Mesenteric fat pad (tissue), 1 donor: ENCODE measurements at places on chromosomes 1 and 21. TPM values are rescaled to one million over a fixed set of nuclear protein-coding genes. Genes with fewer than 3 reads are reported as not detected.

DNA sequence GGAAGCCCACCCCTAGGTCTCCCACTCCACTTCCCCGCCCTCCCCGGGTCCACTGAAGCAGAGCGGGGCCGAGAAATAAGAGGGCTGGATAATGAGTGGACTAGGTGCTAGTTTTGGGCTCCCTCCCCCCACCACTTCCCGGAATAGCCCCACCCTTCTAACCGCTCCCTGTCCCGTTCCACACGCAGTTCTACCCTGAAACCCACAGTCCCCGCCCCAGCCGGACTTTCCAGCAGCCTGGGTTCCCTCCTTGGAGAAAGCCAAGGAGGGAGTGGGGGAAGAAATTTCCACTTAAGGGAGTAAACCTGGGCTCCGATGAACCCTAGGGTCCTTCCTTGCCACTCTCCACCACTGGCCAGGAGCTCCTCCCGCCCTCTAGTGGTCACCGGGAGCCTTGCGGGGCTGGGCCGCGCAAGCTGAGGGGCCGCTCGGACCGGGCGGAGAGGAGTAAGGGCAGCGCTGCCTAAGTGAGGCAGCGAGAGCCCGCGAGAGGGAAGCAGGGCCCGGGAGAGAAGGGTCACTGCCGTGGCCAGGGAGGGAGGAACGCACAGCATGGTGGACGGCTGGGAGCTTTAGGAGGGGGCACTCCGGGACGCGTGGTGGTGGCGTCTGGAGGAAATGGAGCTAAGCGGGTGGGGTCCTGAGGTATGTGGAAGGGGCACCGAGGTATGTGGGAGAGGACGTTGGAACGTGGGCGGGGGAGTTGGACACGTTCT, 14.3 kb downstream of the THBS3 start:
- peak; percentile 96 for DNase-seq

DNA sequence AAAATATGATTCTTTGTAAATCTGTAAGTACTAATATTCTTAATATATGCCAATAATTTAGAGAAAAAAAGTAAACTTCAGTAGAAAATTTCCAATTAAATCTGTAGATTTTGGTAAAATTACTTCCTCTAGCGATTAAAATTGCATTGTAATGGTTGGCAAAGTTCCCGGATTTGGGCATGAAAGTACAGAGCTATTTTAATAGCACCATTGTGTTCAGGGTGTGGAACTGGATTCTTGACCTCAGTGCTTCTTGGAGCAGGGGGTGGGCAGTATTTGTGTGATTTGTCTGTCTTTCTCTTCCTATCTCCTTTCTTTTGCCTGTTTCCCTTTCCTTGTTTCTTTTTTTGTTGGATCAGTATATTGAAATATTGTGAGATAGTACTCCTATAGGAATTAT, 72.1 kb downstream of the DNM3 start:
- DNase-seq: no peak

- DNase-seq: peak; percentile 85
These were observed 20.5 kb downstream of the PRXL2B start for GRCh38 chr1:2606881-2607621.

DNA sequence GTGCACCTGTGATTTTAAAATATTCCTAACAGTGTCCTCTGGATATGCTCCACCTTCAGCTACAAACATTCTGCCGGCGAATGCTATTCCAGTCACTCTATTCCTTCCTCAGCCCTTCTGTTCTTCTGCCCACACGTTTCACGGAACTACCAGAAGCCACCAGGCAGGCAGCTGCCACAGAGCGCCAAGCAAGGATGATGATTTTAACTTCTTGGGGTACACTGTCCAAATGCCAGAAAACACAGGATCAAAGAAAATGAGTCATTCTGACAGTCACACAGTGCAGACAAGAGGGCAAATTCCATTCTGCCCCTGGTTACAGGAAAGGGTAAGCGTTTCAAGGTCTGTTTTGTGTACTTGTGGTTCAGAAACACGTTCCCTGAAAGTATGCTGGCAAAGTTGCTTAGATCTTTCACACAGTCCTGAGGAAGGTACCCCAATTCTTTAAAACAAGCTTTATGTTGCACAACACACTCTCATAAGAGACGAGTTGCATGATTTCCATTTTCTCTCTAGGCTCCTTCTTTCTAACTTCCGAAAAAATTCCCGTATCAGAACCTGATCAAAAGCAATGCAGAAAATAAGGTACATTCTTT, 508.3 kb upstream of the PKN2 start:
- no peak for DNase-seq

- DNase-seq: peak; percentile 79
These were observed 82.4 kb downstream of the CAMK2N1 start for GRCh38 chr1:20403423-20404145.

GRCh38 chr1:38009088-38009840, 3.3 kb upstream of the UTP11 start:
- peak; percentile 67 for DNase-seq

The VPS72 gene
- total RNA-seq: 34.6 TPM

The PCP4 gene
- total RNA-seq: not detected
